ENCODE measurements at places on chromosomes 6 and 20.

- no peak for DNase-seq
Measured at GRCh38 chr6:109243863-109244825, 138.1 kb downstream of the CD164 start.

- DNase-seq, result no peak
Measured at GRCh38 chr6:22141241-22141745, 155.5 kb downstream of the PRL start.

DNA sequence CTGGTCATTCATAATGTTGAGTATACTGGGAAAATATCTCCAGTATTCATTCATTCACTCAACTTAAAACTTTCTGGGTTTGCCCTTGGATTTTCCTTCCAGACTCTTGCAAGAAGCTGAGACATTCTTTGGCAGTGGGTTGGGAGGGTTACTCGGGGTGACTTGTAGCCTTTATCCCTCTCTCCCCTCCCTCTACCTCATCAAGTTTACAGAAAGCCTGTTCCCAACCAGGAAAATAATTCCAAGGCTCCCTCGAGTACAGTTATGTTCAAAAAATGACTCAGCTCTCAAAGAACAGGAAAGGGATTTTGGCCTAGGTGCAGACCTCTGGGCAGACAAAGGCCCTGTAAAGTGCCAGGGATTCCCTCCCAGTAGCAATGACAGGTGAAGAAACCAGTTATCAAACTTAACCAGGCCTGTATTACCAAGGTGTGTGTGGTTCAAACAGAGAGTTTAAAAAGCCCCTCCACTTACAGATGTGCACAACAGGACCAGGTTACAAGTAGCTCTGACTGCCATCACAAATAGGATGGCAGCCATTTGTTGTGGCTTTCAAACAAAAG lies 22.2 kb downstream of the FKBP1A start:
- DNase-seq, result no peak

DNA sequence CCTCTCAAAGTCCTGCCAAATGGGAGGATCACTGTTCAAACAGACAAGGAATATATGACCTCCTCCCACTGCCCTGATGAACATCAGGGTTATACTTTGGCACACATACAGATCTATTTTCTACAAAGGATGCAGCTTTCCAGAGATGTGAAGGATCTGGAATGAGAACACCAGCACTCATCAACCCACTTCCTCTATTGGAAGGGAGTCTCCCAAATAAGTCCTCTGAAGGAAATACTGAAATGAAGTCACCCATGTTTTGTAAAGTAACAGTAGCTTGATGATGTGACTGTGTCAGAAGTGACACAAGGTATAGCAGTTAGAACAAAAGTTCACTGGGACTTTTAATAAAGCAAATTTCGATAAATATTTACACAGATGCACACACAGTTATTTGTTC lies 104.9 kb downstream of the OGFRL1 start:
- no peak for DNase-seq

- no peak for DNase-seq
Measured at GRCh38 chr6:45613656-45614055, 235.9 kb upstream of the SUPT3H start.

- no peak for DNase-seq
Measured at GRCh38 chr6:161568885-161569456, 295.1 kb upstream of the AGPAT4 start.

DNA sequence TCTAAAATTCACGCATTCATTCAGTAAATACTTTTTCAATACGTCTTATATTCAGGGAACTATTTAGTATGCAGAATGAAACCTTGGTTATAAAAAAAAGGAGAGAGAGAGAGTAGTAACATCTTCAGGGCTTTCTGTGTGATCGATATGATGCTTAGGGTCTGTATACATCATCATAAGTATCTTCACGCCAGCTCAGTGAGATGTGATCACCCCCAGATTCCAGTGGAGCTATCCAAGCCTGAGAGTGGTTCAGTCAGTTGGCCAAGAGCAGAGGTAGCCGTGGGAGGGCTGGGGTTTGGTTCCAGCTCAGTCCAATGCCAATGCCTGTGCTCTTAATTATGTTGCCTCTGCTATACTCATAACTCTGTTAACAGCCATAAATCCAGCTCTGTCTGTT lies 8.6 kb downstream of the CD83 start:
- no peak for DNase-seq

GRCh38 chr6:13147376-13147775 lies 181.0 kb downstream of the TBC1D7 start:
- DNase-seq, result no peak

- no peak for DNase-seq
Measured at GRCh38 chr20:25546048-25546447, 39.3 kb downstream of the NINL start.

DNA sequence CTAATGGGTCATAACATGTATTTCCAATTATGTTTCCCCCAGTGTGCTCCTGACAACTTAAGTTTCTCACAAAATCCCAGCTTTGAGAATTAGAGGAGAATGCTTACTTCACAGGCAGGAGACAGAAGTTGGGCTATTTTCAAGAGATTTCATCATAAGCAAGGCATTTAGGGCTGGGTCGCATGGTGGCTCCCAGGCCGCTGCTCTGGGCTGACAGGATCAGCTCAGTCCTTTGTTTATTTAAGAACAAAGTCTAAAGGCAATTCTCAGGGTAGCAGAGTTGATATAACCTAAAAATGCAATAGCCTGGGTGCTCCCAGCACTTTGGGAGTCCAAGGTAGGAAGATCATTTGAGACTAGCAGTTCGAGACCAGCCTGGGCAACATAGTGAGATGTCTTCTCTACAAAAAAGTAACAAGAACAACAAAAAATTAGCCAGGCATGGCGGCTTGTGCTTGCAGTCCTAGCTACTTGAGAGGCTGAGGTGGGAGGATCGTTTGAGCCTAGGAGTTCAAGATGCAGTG lies 10.9 kb downstream of the FOXQ1 start:
- DNase-seq, result no peak
